ENCODE measurements at places on chromosomes 11 and 22. TPM values are rescaled to one million over a fixed set of nuclear protein-coding genes. Genes with fewer than 3 reads are reported as not detected.

Gene NXPE2
- 1.2 TPM for total RNA-seq

Gene MS4A15
- not detected for total RNA-seq

Gene HOATZ
- total RNA-seq, result not detected

Gene DEUP1
- total RNA-seq, result 0.16 TPM

Gene SLC35C1
- 6.2 TPM for total RNA-seq

All from urinary bladder (tissue), 4 donors.